ENCODE measurements at places on chromosomes 5 and 9.

GRCh38 chr9:99824378-99825171 is 2.9 kb downstream of the NR4A3 start:
- DNase-seq: no peak

- DNase-seq: no peak
Measured at GRCh38 chr5:176629853-176630680, at the start of the genes EIF4E1B and SNCB. TSS of gene EIF4E1B (plus strand) at chr5:176630675. CDS start at chr5:176642788, 12,113 bp downstream. TSS of gene SNCB (minus strand) at chr5:176630534. CDS start at chr5:176629654, 880 bp downstream.

- DNase-seq: no peak
Measured at GRCh38 chr5:51278539-51278938, 104.7 kb upstream of the ISL1 start.

- no peak for DNase-seq
Measured at GRCh38 chr5:154608531-154609011, 130.5 kb upstream of the HAND1 start.

- no peak for DNase-seq
Measured at GRCh38 chr5:149808264-149808982, 78.3 kb downstream of the PPARGC1B start.

- DNase-seq: no peak
Measured at GRCh38 chr9:109538346-109538745, 40.2 kb upstream of the PTPN3 start.

- no peak for DNase-seq
Measured at GRCh38 chr5:16051246-16051755, 128.3 kb downstream of the MARCHF11 start.

- DNase-seq: no peak
Measured at GRCh38 chr5:131495536-131496399, 139.3 kb downstream of the RAPGEF6 start.

DNA sequence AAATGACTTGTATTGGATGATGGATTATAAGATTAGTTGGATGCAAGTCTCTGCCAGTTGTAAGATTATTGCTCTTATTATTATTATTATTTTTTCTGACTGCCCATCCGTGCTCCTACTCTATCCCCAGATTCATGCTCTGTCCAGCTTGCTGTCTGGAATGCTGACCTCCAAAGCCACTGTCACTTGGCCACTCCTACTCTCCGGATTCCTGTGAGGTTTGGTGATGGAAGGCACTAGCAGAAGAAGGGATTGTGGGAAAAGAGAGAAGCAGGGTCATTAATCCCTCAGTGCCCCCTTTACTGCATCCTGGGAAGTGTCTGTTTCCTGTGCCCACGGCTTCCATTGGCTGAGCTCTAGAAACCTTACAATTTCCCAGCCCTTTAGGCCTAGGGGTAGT is 76.3 kb upstream of the IL12B start:
- DNase-seq: no peak

DNA sequence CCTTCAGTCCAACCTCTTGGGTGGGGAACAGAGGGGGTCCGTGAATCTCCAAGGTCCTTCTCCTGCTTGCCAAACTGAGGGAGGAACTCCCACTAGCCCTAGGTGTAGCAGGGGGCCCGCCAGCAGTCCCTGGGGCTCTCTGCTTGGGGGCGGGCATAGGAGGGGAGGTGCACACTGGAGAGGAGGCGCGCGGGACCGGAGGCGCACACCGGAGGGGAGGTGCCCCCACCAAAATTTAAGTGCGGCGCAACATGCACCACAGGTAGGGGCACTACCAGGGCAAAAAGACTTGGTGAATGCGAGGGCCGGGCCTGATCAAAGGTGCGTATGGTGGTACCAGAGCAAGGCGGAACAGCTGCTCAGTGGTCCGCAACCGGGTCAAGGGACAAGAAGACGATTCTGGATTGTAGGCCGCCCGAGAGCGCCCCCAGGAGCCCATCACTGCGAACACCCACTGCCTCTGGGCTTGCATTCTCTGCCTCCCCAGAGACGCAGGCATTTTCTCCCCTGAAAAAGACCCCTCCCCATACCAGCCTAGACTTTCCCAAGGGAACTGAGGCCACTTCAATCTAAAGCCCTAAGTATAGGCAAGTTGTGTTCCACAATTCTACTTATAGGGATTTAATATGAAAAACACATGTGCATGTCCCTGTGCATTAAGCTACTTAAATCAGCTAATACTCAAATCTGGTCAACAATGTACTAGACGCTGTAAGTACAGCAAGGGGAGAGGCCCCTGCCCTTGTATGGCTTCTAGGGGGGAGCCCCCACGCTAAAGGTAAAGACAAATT is 50.6 kb downstream of the TGFBI start:
- no peak for DNase-seq

GRCh38 chr5:179417696-179418095 is 72.4 kb upstream of the ADAMTS2 start:
- DNase-seq: no peak

GRCh38 chr5:180519098-180519497 is 24.9 kb downstream of the CNOT6 start:
- no peak for DNase-seq

DNA sequence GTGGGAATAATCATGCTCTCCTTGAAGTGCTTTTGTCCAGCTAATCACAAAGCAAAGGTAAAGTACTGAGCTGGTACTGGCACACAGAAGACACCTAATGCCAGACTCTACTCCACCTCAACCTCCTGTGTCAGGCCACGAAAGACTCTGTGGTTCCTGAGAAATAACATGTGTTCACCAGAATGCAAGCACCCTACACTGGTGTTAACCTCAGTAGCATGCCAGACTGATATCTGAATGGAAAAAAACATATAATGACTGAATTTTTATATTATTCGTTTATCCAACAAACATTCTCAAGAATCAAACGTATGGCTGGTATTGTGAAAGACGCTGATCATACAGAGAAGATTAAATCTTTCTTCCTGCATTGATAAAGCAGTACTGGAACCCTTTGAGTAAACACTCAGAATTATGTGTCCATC is 97.1 kb upstream of the IFNE start:
- no peak for DNase-seq

DNA sequence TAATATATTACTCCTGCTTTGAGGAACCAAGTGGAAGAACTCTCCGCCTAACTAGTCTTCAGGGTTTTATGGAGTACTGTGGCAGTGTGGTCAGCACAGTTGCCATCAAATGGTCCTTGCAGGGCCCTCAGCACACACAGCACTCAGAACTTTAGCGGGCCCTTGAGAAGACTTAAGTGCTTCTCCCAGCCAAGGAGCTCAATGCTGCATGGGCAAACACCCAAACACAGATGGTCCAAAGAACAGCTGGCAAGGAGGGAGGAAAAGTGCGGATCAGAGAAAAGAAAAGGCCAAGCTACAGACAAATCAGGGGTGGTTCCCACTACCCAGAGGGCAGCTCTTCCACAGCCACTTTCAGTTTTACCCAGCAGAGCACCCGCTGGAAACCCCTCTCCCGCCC is 98.6 kb downstream of the SPOCK1 start:
- DNase-seq: no peak

DNA sequence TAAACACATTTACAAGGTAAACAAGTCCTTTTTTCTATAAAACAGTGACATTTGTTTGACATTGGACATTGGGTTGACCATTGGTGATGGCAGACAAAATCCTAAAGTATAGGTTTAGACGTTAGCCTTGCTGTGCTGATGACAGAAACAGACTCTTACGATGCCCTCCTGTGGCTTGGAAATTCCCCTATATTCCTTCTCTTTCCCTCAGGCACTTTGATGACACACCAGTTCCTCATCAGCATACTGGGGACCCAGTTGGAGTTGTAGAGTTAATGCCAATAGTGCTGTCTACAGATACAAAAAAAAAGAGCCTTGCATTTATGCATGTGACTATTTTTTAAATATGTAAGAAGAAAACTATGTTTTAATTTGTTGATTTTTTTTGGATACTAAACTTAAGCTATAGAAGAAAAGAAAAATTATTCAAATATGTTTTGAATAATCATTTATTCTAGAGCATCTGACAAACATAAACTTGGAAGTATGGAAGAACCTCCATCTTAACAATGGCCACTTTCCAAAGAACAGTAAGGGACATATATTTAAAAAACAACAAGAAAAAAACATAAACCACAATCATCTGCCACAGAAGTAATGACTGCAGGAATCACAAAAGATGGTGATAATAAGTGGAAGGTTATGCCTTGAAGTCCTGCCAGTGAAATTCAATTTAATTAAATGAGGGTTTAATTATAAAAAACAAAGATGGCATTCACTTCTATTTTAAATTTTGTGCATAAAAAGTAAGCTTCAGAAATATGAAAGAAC is 75.6 kb upstream of the SNCAIP start:
- DNase-seq: no peak

DNA sequence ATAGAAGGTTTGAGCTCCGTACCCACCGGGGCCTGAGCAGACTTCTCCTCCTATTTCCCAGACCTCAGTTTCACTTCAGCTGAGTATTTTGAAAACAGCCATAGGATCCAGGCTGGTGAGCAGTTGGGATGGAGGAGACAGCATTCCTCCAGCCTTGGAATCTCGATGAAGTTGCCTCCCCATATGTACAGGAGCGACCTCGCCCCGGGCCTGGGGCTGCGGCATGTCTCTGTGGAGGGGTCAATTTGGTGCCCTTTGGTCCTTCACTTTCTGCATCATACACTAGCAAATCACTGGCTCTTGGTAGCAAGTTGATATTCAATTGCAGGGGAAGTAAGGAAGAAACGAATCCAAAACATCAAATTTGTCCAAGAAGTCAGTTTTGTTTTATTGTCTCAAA is 402.0 kb upstream of the IRX4 start:
- no peak for DNase-seq

- DNase-seq: no peak
Measured at GRCh38 chr9:113238202-113238858, 17.0 kb downstream of the SLC31A1 start.

DNA sequence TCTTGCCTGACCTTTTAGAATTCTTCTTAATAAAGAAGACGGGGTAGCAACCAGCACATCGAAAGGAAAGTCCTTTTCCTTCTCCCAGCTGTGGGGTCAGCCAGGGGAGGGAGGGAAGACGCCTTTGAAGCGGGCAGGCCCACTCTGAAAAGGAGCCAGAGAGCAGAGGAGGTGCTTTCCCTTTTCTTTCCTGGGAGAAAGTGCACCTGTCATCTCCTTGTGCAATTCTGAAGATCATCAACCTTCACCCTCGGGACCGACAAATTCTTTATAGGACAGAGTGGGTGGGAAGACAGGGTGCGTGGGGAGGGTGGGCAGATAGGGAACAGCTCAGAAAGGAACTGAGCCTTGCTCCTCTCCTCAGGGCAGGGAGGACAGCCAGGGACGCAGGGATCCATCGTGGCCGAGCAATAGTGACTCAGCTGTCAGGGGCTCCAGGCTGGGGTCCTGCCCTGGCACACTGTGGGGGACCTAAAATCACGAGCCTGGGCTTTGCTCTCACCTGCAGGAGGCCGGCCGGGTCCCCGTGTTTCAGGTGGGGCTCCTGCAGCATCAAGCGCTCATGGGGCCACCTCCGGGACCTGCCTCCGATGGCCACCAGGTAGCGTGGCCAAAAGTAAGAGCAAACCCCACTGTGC is 141.0 kb downstream of the OLFM1 start:
- DNase-seq: no peak

GRCh38 chr5:36605241-36605640 is 1.2 kb upstream of the SLC1A3 start:
- DNase-seq: no peak

DNA sequence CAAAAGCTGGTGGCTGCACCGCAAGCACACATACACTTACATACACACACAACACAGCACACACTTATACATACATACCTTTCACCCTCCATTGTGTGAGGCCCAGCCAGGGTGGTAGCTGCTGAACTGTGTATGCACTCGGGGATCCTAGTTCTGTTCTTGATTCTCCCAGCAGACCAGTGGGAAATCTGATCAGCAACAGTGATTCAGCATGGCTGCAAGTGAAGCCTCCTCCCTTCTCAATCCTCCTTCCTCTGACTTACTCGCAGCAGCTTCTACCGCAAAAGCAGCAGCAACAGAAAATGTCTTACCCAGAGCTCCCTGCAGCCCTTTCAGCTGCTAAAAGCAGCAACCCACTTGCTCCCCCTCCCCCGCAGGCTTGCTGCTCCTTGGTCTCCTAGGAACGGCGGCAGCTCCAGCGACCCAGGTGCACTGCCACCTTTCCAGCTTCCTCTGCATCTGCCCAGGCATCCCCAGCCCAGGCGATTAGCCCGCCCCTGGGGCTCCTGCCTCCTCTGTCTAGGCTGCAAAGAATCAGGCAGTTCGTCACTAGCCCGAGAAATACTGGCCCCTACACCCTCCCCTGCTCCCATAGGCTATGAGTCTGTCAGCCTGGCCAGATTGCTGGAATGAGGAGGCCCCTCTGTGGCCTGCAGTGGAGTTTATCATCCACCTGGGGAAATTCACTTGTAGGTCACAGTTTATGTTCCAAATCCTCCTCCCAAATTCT is at the start of gene KLHL3:
Gene KLHL3, minus strand, starts transcription at position 535 of the 730 bp plus-strand sequence. Its CDS starts 443 bp downstream, at position 92.
- DNase-seq: no peak

- no peak for DNase-seq
Measured at GRCh38 chr9:99807276-99807852, 14.3 kb upstream of the NR4A3 start.

DNA sequence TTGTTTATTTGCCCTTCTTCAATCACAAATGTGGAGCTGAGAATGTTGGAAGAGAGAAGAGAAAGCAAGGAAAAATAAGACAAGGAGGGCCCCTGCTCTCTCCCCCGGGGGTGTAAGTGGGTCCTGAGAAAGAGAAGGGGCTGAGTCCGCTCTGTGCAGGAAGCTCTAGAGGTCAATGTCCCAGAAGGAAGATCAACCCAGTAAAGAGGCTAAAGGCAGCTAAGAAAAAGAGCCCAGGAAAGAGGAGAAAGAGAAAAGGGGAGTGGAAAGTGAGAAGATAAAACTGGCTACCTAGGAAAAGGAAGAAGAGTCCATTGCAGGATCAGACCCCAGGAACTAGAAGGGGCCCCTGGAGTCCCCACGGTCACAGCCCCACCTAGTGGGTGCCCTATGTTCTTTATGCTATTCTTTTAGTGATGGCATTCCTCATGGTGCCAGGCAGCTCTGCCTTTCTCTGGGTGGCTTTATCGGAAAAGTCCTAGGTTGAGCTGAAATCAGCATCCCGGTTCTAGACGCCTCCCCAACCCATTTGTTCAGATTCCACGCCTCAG is 583.4 kb downstream of the ACTL7B start:
- no peak for DNase-seq

DNA sequence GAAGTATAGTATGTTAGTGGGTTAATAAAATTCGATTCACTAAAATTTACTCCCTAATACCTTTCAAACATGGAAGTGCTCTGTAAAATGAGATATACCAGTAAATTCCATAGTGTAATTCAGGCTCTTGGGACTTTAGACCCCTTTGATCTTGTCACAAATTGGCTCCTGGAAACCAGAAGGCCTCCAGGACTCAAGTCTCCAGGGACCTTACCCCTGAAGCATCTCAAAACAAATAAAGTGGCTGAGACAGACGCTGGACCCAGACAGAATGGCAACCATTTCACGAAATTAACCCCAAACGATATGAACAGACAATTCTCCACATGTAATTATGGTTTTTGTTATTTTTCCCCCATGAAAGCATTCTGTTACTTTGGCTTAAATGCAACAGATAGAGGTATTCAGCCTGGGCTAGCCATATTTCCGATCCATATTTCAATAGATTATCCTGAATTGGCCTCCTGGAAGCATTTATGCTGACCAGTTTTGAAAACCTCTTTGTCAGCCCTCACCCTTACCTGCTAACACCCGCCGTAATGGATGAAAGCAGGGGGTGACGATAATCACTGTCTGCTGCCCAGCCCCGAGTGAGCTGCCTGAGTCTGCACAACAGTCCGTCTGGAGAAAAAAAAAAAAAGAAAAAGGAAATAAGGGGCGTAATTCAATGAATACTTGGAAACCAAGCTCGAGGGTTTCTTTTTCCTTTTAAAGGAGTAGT is 34.1 kb upstream of the EFNA5 start:
- no peak for DNase-seq

- DNase-seq: no peak
Measured at GRCh38 chr5:138824924-138825863, 49.9 kb downstream of the LRRTM2 start.

- DNase-seq: no peak
Measured at GRCh38 chr9:81517954-81518353, 171.4 kb downstream of the TLE1 start.

Data from stimulated activated CD8-positive, alpha-beta memory T cell treated with anti-CD3 and anti-CD28 coated beads, Interleukin-4, amount 100 ng/mL, for 1 hour (primary cell).